Activated naive CD4-positive, alpha-beta T cell treated with anti-CD3 and anti-CD28 coated beads, Interleukin-2, amount 50 U/mL, for 16 hours (primary cell): ENCODE measurements at places on chromosomes 3 and 15.

- no peak for DNase-seq
Observed at GRCh38 chr15:68283401-68283800, 5.9 kb downstream of the FEM1B start.

- no peak for DNase-seq
Observed at GRCh38 chr3:141788149-141788548, 24.9 kb downstream of the GRK7 start.

GRCh38 chr3:45272828-45273470, 46.9 kb upstream of the TMEM158 start:
- no peak for DNase-seq

DNA sequence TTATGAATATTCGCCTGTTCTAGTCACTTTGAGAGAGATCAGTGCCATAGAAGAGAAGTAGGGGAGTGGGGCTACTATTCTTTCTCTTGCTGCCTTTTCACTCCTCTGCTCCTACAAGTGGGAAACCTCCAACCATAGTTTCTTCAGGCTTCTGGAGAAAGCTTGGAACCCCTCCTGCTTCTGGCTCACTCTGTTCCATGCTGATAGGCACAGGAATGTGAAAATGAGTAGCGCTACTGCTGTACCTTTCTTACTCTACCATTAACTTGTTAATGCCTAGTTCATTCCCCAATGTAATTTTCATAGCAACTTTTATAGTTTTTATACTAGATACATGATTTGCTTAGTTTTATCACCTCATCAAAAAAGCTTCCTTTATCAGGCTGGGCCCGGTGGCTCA, 26.7 kb upstream of the JMJD7 start:
- DNase-seq: no peak

GRCh38 chr3:149055575-149055974, 30.8 kb downstream of the HLTF start:
- DNase-seq: no peak

DNA sequence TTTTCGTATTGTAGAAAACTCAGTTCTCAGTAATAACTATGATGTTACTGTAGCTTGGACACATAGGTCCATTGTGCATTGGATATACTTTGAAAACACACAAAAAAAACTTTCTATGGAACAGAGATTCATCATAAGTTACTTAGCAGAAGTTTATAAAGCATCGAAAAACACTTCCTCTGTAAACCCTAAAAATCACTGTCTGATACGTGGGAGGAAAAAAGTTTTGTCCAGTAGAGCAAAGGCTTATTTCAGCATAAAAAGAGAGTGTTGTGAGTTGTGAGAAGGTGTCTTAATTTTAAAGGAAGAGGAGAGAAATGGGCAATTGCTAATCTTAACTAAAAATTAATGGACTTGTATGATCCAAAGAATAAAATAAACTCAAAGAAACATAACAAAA, 64.8 kb downstream of the OSTN start:
- DNase-seq: no peak

DNA sequence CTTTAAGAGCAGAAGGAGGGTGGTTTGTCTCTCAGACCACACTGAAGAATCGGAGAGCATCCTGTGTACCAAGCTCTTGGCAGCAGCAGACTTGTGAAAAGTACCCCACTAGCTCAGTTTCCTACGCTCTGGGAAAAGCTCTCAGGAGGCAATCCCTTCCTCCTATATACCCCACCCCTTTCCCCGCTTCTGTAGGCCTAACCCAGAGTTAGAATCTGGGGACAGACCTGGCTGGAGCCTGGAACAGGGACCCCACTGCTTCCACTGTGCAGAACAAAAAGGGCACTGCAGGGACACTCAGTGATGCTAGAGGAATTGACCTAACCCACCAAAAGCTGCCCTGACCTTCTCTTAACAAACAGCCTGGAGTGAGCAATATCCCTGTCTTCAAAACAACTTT, 70.0 kb upstream of the CCDC39 start:
- no peak for DNase-seq

DNA sequence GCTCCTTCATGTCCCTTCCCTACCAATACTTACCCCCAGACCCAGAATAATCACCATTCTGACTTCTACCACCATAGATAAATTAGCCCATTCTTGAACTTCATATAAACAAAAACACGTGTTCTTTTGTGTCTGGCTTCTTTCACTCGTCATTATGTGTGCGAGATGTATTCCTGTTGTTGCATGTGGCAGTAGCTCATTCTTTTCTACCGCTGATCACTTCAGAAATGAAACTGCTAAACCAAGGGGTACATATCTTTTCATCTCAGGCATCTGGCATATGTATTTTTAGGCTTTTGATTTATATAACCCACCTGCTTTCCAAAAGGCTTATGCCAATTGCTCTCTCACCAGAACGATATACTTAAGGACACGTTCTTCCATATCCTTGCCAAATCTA, 13.8 kb upstream of the SCG3 start:
- no peak for DNase-seq

DNA sequence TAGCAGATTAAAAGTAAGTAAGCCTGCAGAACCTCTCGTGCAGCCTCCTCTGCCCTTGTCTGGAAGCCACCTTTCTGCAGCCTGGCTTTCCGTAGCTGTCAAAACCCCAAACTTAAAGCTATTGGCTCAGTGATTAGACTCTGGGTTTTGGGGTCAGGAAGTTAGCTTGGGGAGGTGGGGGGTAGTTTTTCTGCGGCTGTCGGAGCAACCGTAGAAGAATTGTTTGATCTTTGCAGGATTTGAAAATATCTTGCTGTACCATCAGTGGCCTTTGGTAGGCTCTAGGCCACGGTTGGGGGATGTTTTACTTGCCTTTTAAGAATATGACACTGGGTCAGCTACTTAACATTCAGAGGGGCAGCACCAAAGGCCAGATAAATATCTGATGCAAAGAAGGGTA, 88.4 kb upstream of the RASGRP1 start:
- peak; percentile 28 for DNase-seq

- no peak for DNase-seq
Observed at GRCh38 chr15:89131731-89132130, 43.5 kb downstream of the ABHD2 start.

- peak; percentile 35 for DNase-seq
Observed at GRCh38 chr3:51675201-51675611, 4.2 kb downstream of the TEX264 start.

- no peak for DNase-seq
Observed at GRCh38 chr15:79610021-79610420, 177.9 kb downstream of the MINAR1 start.

DNA sequence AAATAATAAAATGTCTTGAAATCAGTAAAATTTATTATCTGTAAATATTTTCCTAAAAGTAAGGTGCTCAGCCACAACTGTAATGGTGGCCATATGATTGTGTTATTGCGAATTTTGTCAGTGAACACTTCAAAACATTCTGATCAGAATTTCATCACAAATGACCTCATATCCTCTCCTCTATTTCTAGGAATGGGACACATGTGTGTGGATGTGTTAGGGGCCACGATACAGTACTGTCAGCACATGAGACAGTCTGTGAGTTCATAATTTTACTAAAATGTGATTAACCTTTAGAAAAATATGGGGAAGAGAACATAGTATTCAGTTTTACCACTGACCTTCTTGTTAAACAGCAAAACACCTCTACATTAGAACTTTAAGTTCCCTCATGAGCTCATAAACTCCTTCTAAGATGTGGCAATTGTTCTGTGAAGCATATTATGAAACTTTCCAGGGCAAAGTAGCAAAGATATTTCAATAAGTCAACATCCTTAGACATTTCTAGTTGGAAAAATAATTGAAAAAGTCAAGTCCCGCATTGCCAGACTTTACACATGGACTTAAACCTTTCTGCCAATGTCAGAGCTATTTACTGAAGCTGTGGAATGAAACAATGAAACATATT, 158.2 kb upstream of the ABI3BP start:
- no peak for DNase-seq

- no peak for DNase-seq
Observed at GRCh38 chr3:170523248-170523647, 62.6 kb downstream of the SLC7A14 start.

GRCh38 chr15:60973637-60974415, 255.3 kb downstream of the RORA start:
- no peak for DNase-seq

DNA sequence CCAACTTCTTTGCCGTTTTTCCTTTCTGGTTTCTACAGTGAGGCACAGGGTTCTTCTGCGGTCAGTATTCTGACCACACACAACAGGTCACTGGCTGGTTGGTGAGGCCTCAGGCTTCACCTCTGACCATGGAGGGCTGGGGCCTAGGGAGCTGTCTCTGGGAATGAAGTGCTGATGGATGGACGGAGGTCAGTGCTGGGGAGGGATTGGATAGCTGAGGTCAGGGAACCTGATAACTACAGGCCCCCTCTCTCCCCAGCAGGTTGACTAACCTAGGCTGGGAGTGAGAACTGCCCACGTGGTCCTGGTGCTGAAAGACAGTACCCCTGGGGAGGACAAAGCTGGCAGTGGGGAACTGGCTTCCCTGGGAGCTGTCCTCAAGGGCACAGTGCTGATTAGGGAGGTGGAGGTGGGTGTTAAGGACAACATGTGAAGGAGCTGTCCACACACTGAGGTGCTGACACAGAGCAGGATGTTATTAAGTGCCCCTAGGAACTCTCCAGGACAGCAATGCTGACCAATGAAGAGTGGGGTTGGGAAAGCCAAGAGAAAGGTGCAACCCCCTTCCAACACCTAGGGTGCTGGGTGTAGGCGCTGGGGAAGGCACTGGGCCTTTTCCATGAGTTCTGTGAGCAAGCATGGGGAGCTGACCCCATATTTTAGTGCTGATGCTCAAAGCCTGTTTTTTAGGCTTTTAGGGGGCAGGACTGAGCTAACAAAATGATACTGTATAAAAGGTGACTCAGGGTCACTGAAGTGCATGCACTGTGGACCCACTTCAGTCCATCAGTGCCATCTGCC, 45.2 kb downstream of the ATP2B2 start:
- DNase-seq: peak; percentile 37

GRCh38 chr3:115692887-115693524, 69.7 kb downstream of the GAP43 start:
- DNase-seq: peak; percentile 58

GRCh38 chr15:60476713-60477112, 2.2 kb downstream of the ICE2 start:
- DNase-seq: no peak

- DNase-seq: no peak
Observed at GRCh38 chr15:50593761-50594160, 47.3 kb upstream of the USP50 start.

DNA sequence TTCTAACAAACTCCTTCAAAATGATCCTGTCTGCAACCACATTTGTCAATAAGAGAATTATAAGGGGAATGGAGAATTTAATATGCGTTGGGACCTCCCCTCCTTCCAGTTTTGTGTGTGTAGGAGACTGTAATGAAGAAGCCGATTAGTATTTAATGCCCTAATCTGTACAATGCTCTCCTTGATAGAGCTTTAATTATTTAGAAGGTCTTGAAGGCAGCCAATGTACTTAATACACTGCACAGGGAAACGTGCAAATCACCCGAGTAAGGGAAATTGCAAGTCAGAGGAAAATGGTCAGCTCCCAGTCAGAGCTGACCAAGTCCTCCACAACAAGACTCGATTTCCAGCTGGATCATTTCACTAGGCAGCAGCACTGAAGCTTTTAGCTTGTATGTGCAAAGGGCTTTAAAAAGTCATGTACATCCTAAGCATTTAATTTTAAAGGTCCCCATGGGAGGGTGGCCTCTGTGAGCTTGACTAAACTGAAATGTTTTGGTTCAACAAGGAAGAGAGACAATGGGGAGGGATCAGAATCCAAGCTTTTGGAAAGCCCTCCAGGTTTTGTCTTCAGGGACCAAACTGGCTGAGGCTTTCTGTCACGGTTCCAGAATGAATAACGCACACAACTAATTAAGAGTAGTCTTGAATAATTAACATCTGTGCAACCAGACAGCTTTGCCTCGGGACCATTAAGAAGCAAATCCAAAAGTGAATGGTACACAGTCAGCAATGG, 159.8 kb upstream of the MITF start:
- no peak for DNase-seq

- DNase-seq: no peak
Observed at GRCh38 chr3:55571216-55571813, 84.2 kb upstream of the WNT5A start.

DNA sequence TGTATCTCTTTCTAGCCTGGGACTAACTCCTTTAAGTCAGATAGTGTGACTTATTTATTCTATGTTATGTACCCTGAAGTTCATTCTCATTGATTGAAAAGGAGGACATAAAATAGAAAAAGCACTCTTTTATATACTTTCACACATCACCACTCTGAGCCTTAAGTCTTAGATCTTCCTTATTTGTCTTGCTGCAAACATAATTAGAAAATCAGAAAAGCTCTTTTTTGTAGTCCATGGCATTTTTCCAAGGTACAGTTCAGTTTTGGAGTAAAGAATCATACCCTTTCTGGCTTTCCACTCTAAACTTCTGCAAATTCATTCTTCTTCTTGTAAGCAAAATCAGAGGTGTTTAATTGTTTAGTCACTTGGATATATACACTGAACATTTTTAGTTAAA, 75.5 kb downstream of the AKAP13 start:
- DNase-seq: no peak

DNA sequence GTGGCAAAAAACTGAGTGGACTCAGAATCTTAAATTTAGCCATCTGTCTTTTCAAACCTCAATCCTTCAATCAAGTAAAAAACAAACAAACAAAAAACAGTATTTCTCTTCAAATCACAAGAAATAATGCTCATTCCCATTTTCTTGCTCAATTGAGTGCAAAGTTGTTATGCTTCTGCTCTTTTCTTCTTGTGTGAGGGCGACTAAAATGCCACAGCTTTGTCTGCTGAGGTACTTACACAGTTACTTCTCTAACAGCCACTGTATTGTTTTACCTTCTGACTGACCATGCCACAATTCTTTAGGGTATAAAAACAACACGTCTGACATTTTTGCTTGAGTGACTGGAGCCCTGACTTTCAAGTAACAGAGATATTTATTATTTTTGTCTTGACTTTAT, 617.4 kb downstream of the NAALADL2 start:
- DNase-seq: no peak

- no peak for DNase-seq
Observed at GRCh38 chr15:61819386-61819785, 240.9 kb downstream of the VPS13C start.

- no peak for DNase-seq
Observed at GRCh38 chr3:111943533-111943932, 35.3 kb upstream of the ABHD10 start.
